ENCODE measurements at places on chromosomes 5 and 9.

DNA sequence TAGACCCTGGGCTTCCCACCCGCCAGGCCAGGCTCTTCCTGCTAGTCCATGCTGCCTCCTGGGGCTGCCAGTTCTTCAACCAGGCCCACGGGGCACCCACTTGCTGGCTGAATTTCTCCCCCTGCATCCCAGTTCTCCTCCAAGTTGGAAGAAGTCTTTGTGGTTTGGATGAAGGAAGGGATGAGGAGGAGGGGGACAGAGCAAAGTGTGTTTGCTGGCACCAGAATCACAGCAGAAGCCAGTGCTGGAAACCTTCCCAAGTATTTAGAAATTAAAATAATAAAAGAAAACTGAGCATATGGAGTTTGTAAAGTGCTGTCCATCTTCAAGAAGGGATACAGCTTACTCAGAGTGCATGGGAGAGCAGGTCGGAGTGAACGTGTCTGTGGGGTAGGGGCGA, 19.4 kb upstream of the UNC5A start:
- no peak for DNase-seq

- no peak for DNase-seq
These were observed 67.5 kb downstream of the RGMB start for GRCh38 chr5:98840946-98841345.

DNA sequence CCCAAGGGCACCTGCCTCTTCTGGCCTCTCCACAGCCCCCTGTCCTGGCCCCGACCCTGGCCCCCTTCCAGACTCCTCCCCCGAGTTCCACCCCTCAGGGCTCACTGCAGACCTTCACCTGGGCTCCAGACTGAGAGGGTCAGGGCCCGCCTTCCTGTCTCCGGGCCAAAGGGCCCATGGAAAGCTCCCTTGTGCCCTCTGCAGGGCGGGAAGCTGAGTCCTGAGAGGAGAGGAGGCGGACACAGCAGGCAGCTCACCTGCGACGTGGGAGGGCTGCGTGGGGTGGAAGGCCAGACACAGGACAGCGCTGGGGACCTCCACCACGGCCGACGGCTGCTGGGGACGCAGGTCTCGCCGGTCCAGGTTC, 20.6 kb downstream of the DYNC2I2 start:
- DNase-seq, result no peak

- DNase-seq, result no peak
These were observed 6.6 kb downstream of the POC5 start for GRCh38 chr5:75710637-75711036.

DNA sequence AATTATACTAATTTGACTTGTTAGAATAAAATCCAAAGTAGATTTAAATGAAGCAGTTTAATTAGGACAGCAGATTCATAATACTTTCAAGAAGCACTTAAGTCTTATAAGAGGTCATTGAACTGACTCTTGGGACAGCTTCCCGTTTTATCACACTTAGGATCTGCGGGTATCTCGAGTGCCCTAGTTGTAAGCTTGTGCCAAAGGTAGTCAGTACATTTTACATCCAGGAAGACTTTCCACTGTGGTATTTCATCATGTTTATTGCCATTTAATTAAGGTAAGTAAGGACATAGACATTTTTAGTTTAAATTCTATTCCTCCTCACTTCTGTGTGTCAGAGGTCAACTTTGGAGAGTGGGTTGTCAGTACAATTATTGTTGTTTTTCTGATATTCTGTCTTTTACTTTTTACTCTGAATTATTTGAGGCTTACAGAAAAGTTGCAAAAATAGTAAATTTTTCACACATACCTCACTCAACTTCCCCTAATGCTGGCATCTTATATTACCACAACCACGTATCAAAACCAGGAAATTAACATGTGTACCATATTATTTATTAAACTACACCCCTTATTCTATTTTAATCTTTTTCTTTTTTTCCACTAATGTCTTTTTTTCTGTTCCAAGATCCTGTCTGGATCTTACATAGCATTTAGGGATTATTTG, 7.5 kb upstream of the ZNF367 start:
- no peak for DNase-seq

GRCh38 chr5:145489516-145489915, 345.6 kb downstream of the PRELID2 start:
- DNase-seq, result no peak
